ENCODE measurements at places on chromosomes 11 and 22. TPM values are rescaled to one million over a fixed set of nuclear protein-coding genes. Genes with fewer than 3 reads are reported as not detected.

The TMEM109 gene
- total RNA-seq, result 47.7 TPM

The SAA4 gene
- total RNA-seq, result not detected

The PDE2A gene
- 4.6 TPM for total RNA-seq

The ASRGL1 gene
- 25.8 TPM for total RNA-seq

The GDPD4 gene
- total RNA-seq, result not detected

The ANO9 gene
- total RNA-seq, result 0.20 TPM

The P2RX6 gene
- total RNA-seq, result 3.6 TPM

The CALCB gene
- total RNA-seq, result not detected

The KCNJ11 gene
- not detected for total RNA-seq

The CHST1 gene
- total RNA-seq, result 0.02 TPM

The SMC1B gene
- total RNA-seq, result 0.20 TPM

The TSGA10IP gene
- total RNA-seq, result not detected

The NRXN2 gene
- total RNA-seq, result 0.12 TPM

The SIK3 gene
- 11.0 TPM for total RNA-seq

The APOBEC3C gene
- total RNA-seq, result 13.8 TPM

The NR1H3 gene
- 7.7 TPM for total RNA-seq

The MFNG gene
- total RNA-seq, result 0.07 TPM

The PRRG4 gene
- 4.4 TPM for total RNA-seq

The NEU3 gene
- 7.2 TPM for total RNA-seq

The CBLIF gene
- total RNA-seq, result not detected

The MRGPRF gene
- total RNA-seq, result 0.25 TPM

The NDUFS8 gene
- 290 TPM for total RNA-seq

The TREH gene
- total RNA-seq, result not detected

The RBX1 gene
- total RNA-seq, result 68.5 TPM

The CARD10 gene
- total RNA-seq, result 8.3 TPM

The MS4A2 gene
- not detected for total RNA-seq

The OR8D1 gene
- not detected for total RNA-seq

The TSKU gene
- 22.2 TPM for total RNA-seq

The KDM4E gene
- not detected for total RNA-seq

The CALCA gene
- not detected for total RNA-seq

The OR6A2 gene
- not detected for total RNA-seq

The NOX4 gene
- not detected for total RNA-seq

The GRM5 gene
- 0.10 TPM for total RNA-seq

The DRD4 gene
- total RNA-seq, result not detected

The CRYBB3 gene
- total RNA-seq, result not detected

The LARGE2 gene
- 0.22 TPM for total RNA-seq

The OR4A16 gene
- not detected for total RNA-seq

The C1QTNF5 gene
- total RNA-seq, result 7.7 TPM

The NXPE2 gene
- total RNA-seq, result not detected

The POU2AF3 gene
- not detected for total RNA-seq

The GPHA2 gene
- not detected for total RNA-seq

The BIRC3 gene
- total RNA-seq, result 8.7 TPM

The TEX54 gene
- total RNA-seq, result not detected

The C11orf42 gene
- not detected for total RNA-seq

The IRAG1 gene
- 27.5 TPM for total RNA-seq

The FJX1 gene
- total RNA-seq, result 14.4 TPM

The RBFOX2 gene
- 59.6 TPM for total RNA-seq

The EEF1G gene
- 974 TPM for total RNA-seq

The OR52N4 gene
- total RNA-seq, result not detected

The OR4C6 gene
- total RNA-seq, result not detected

The AP5B1 gene
- 13.0 TPM for total RNA-seq

The NFRKB gene
- total RNA-seq, result 21.2 TPM

The OLFML1 gene
- 0.32 TPM for total RNA-seq

The CACNA1I gene
- total RNA-seq, result 0.02 TPM

The APOA5 gene
- not detected for total RNA-seq

The OR2D2 gene
- total RNA-seq, result not detected

The GGTLC2 gene
- not detected for total RNA-seq

The SLC22A12 gene
- total RNA-seq, result not detected
